Stimulated activated CD8-positive, alpha-beta memory T cell treated with anti-CD3 and anti-CD28 coated beads, Interleukin-2, amount 100 ng/mL, for 1 hour (primary cell): ENCODE measurements at places on chromosomes 11 and 22.

DNA sequence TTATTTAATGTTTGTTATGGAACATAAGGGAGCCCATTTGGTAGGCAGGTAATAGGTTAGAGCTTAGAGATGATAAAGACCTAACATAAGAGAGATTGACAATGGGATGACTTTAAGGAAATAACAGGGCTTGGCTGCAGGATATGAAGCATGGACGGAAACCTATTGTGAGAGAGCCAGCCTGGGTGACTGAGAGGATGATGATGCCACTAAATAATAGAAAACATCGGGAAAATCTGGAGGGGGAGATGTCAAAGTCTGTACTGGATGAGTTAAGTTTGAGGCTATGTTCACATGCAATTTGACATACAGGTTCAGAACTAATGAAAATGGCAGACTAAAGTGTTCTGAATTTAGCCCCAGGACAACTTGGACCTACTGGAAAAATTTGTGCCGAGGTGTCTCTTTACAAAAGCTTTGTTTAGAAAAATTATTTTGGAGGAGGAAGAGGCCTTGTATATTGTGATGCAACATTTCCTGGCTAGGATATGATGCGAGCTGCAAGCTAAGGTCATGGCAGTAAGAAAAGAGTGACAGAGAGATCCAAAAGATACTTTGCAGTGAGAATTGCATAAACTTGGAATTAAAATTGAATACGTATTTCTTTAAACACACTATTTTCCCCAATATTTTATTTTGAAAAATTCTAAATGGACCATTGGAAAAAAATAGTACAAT is 339.3 kb upstream of the PLET1 start:
- no peak for DNase-seq

- DNase-seq: no peak
These were observed 71.8 kb upstream of the PTH start for GRCh38 chr11:13567551-13567950.

- DNase-seq: no peak
These were observed 86.0 kb upstream of the CADM1 start for GRCh38 chr11:115590254-115590653.

DNA sequence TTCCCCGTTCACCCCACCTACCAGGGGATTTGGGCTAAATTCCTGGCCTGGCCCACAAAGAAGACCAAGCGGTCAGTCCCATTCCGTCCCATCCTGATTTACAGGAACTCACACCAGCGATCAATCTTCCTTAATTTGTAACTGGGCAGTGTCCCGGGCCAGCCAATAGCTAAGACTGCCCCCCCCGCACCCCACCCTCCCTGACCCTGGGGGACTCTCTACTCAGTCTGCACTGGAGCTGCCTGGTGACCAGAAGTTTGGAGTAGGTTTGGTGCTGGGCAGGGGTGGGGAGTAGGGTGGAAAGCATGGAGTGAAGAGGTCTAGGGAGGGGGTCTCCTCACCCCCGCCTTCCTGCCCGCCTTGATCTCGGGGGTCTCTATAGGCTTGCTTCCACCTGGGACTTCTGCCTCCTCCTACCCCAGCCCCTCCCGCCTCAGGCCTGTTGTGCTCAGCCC is at the start of gene SERPING1:
SERPING1 (plus strand) TSS at position 225 of the 455 bp plus-strand sequence. CDS start 586 bp downstream, outside the sequence.
- DNase-seq: no peak

- no peak for DNase-seq
These were observed 28.6 kb upstream of the OR10G7 start for GRCh38 chr11:124069429-124070401.

DNA sequence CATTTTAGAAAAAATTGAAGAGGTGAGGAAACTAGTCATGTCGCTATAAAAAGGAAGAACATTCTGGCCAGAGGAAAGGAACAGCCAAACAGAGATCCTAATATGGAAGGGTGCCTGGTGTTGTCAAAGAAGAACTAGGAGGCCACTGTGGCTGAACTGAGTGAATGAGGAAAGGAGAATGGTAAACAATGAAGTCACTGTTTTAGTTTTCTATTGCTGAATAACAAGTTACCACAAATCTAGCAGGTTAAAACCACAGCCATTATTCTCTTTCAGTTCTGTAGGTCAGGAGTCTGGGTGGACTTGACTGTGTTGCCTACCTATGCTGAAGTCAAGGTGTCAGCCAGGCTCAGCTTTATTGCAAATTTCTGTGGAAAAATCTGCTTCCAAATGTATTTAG is 549.3 kb upstream of the CCDC90B start:
- no peak for DNase-seq

- no peak for DNase-seq
These were observed 108.0 kb downstream of the PARVA start for GRCh38 chr11:12485328-12485727.
